ENCODE measurements at places on chromosomes 3 and 15.

DNA sequence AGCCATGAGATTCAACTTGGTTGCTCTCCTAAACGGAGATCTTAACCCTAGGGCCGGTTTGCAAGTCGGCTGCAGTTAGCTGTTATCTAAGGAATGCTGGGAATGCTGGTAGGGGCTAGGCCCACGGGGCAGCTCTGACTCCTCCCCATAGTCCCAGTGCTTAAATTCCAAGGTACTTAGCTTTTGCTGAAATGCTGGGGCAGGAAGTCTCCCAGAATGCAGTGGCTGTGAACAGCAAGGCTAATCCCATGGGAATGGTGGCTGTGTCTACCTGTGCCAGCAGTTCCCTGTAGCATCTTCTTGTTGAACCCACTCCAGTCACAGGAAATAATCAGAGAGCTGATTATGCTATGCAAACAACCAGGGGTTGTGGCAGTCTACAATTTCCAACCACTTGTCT, 102.5 kb upstream of the TJP1 start:
- no peak for DNase-seq

DNA sequence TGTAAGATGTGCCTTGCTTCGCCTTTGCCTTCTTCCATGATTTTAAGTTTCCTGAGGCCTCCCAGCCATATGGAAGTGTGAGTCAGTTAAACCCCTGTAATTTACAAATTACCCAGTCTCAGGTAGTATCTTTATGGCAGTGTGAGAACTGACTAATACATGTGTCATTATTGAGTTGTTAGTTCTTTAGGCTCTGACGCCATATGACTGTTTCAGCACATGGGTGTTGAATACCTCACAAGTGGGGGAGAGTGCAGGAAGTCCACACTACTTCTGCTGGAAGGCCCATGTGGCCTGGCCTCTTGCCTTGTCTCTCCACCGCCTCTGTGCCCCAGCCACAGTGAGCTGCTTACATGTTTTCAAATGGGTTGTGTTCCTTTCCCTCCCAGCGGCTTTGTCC, 28.5 kb downstream of the MFSD1 start:
- no peak for DNase-seq

- no peak for DNase-seq
These were observed 9.0 kb downstream of the ARPP21 start for GRCh38 chr3:35648347-35648746.

DNA sequence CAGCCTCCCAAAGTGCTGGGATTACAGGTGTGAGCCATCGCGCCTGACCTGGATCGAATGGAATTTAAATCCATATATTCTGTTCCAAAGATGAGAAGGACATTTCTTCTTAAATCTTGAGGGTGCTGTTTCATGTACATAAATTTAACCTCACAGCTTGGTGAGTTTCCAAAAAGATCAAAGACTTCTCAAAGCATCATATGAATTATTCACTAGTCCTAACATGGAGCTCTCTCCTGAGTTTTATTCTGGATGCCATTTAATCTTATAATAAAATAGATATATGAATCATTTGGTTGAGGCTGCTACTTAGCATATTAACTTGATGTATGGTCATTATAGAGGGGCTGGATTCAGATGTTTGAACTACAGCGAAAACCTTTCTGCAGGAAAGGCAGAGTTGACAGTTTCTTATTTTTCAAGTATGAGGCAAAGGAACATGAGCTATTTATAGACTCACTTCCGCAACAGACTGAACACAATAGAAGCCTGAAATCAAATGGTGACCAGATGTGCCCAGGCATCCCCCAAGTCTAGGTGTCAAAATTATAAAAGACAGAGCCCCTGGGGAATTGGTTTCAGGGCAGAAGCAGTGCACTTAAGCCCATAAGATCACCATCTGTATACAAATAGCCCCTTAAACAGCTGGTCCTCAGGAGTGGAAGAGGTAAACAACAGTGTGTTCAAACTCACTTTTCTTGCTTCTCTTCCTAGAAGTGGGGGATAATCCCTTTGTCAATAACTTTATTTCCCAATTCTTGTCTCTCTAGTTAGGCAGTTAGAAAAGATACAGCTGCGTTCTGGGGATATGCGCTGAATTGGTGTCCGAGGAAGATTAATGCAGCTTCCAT, 29.7 kb downstream of the STARD9 start:
- DNase-seq: no peak

- DNase-seq: no peak
These were observed 27.1 kb downstream of the EIF2AK4 start for GRCh38 chr15:39961051-39961450.

- no peak for DNase-seq
These were observed 8.6 kb downstream of the VGLL4 start for GRCh38 chr3:11634974-11635612.

DNA sequence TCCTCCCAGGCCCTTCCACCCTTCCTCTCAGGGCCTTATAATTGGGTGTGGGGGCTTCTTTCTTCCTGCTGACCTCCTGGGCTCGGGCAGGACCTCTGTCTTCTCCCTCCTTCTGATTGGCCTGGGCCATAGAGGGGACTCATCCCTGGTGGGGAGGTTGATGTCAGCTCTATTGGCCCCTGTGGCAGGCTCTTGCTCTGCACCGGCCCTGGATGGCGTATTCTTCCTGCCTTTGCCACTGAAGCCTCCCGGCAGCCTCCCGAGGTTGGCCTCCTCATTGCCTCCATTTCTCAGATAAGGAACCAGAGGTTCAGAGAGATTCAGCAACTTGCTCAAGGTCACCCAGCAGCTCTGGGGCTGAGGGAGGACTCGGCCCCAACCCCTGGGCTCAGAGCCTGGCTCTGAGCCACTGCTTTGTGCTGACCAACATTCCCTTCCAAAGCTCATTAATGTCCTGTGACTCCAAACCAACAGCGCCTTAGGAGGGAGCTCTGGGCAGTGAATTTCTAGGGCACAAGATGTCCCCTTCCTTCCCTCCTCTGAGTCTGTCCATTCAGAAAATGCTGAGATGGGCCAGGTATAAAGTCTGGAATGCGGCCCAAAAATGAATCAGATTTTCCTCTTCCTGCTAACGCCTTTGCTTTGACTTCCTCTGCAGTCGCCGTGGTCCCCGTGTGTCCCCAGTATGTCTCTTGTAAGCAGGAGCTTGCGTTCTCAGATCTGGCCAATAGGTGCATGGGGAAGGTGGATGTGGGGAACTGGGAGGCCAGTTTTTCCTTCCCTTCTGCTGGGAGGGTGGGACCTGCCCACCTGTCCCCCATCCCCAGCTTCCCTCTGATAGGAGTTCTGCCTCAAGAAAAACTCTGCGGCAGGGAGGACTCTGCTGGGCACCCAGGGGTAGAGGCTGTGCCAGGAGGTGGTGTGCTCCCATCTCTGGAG, 74.2 kb downstream of the HMCES start:
- DNase-seq: no peak

- no peak for DNase-seq
These were observed 182.2 kb downstream of the NAALADL2 start for GRCh38 chr3:175041369-175041768.

GRCh38 chr3:143103652-143104051, 15.9 kb upstream of the CHST2 start:
- DNase-seq: no peak

GRCh38 chr15:58582160-58582559, 150.4 kb downstream of the LIPC start:
- DNase-seq: no peak

DNA sequence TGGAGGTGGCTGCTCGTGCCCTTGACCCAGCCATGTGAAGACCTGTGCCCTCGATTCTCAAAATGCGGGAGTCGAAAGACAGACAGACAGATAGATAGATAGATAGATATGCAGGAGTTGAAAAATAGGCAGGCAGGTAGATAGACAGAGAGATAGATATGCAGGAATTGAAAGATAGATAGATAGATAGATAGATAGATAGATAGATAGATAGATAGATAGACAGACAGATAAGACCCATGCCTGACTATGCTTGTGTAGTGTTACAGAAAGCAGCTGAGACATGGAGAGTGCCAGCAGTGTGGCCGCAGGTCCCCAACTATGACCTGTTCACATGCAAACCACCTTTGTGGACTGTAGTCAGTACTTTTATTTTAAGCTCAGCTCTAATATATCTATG, 17.2 kb downstream of the GPD1L start:
- no peak for DNase-seq

GRCh38 chr15:78751602-78751979, 59.7 kb downstream of the ADAMTS7 start:
- DNase-seq: no peak

- DNase-seq: no peak
These were observed 63.3 kb downstream of the AQP9 start for GRCh38 chr15:58201516-58201915.

- no peak for DNase-seq
These were observed 3.6 kb upstream of the LIMD1 start for GRCh38 chr3:45590822-45591546.

GRCh38 chr15:41609123-41609522, 50.1 kb downstream of the TYRO3 start:
- no peak for DNase-seq

DNA sequence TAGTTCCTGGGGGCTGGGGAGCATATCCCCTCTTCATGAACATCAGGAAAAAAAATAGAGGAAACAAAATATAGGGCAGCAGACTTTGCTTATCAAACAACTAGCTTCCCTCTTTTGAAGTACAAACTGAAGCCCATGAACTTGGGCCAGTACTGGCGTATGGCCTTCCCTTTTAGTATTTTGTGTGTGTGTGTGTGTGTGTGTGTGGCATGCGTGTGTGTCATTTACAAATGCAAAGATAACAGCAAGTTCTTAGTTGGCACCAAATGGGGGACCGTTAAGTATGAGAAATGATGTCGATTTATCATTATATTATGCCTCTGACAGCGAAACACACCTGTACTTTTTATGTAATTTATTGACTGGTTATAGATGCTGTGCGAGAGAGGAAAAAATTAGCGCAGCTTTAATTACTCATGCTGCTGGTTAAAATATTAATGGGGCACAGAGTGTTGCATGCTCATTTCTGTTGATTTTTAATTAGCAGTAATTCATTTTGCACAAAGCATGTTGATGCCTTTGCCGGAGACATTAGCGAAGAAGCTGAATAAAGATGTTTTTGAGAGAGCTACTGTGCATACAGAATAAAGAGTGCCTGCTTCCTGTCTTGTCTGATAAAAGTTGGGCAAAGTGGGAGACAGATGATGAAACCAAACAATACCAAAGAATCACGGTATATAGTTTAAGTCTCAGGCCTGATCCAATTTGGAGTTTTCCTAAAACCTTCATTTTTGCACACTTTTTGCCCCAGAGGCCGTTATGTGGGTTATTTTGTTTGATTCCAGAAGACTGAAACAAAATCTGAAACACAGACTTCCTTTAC, 297.1 kb downstream of the SATB1 start:
- no peak for DNase-seq

DNA sequence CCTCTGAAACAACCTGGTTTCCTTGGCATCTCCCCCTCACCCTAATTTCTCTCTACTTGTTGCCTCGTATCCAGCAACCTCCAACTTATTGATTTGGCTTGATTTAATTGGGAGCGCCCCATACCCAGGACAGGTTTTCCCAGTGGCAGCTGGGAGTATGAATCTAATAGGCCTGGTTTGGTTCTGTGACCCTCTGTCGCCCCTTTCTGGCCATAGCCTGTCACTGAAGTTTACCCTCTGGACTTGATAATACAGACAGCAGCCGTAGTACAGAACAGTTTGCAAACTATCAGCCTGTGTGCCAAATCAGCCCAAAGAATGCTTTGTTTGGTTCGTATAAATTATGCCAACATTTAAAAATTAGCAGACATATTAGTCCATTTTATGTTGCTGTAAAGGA, 525.1 kb upstream of the GOLIM4 start:
- DNase-seq: no peak

DNA sequence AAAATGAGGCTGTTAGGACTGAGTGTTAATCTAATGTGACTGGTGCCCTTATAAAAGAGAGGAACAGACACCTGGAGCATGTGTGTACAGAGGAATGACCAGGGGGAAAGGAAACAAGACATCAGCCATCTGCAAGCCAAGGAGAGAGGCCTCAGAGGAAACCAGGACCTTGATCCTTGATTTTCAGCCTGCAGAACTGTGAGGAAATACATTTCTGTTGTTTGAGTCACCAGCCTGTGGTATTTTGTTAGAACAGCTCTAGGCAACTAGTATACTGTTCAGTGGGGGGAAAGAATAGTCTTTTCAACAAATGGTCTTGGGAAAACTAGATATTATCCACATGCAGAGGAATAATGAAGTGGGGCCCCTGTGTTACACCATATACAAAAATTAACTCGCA, 80.6 kb downstream of the CCR1 start:
- DNase-seq: no peak

GRCh38 chr15:74269362-74270035, 33.4 kb downstream of the CCDC33 start:
- DNase-seq: no peak

DNA sequence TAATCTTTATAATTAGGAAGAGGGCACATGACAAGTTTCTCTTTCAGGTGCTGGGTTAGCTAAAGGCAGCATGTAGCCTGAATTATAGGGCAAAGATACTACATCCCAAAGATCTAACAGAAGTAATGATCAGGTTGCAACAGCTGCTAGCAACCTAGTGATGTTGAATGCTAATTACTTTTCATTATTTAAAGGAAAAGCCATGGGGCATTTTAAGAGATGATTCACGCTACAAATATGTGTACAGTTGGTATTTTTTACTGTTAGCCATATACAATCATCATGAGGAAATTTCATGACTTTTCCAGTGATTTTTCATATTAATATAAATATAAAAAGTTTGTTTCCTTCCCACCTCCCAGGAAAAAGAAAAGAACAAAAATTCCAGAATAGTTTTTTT, 43.0 kb downstream of the NEK10 start:
- no peak for DNase-seq

- no peak for DNase-seq
These were observed 154.9 kb downstream of the SSR3 start for GRCh38 chr3:156400062-156400461.

DNA sequence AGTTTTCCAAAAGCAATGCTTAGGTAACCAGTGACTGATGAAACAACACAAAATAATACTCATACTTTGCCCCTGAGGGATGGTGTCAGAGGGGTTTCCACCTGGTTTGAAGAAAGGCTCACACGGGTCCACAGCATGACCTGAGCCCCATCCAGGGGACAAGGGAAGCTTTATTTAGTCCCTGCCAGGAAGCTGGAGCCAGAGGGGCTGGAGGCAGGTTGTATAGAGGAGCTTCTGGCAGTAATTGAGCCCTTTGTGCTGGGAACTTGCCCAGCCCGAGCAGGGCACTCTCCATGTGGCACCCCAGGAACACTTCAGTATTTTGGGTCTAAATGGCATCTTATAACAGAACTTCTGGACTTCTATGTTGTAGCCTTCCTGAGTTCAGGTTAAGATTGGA, 39.2 kb upstream of the EPHB1 start:
- DNase-seq: no peak

DNA sequence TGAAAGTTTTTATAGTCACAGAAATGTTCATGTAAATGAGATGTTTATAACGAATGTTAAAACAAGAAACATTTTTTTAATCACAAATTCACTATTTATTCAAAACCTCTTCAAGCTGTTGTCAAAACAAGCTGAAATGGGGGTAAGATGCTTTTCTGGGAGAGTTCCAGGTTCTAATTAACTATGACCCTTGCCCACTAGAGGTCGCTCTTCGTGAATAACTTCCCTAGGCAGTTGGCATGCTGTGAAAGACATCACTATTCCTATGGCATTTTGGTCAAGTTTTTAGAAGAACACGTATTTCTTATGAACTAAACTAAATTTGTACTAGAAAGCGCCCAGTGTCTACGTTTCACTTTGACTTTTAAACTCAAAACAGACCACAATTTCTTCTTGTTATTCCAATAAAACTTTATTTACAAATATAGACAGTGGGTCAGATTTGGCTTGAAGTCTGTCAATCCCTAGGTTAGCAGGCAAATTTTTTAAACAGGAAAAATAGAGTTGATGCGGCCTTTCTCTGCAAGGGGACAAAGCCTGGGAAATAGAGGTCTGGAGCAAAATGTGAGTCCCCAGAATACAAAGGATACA, 62.8 kb upstream of the CMTM8 start:
- peak; percentile 46 for DNase-seq
